Frontal cortex (tissue), 4 donors: ENCODE measurements at places on chromosomes 7 and 10. TPM values are rescaled to one million over a fixed set of nuclear protein-coding genes. Genes with fewer than 3 reads are reported as not detected.

- no peak for DNase-seq
Observed at GRCh38 chr10:80411267-80411668, 2.9 kb downstream of the PRXL2A start.

GRCh38 chr7:84548366-84549365 is 354.1 kb upstream of the SEMA3A start:
- no peak for DNase-seq

GRCh38 chr10:69499726-69500689 is 48.7 kb downstream of the TSPAN15 start:
- no peak for DNase-seq

TPST1 gene
- 104 TPM for total RNA-seq

DNA sequence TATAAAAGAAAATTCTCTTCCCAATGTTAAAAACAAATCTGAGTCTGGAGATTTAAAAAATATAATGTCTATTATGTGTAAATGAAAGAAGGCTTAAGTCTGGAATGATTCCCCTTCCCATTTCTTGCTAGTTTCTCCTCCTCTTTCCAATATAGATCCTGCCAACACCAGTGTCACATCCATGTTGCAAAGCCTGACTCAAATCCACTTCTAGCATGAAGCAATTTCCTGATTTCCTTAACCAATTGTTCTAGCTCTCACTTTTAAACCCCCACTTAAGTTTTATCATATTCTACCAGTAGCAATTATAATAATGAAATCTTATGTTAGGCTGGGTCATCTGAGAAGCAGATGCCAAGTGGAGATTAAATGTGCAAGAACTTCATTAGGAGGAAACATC is 100.1 kb upstream of the SEC61G start:
- DNase-seq: no peak

RAB19 gene
- not detected for total RNA-seq

GRCh38 chr7:128909625-128910568 is 612 bp downstream of the KCP start:
- DNase-seq: no peak

GRCh38 chr7:116354171-116354545 is 143.8 kb downstream of the TES start:
- no peak for DNase-seq

- no peak for DNase-seq
Observed at GRCh38 chr7:103130901-103131624, 17.8 kb downstream of the NAPEPLD start.

NUTM2D gene
- 6.9 TPM for total RNA-seq

GRCh38 chr10:44382131-44382858 is 2.6 kb downstream of the CXCL12 start:
- DNase-seq: no peak

DNA sequence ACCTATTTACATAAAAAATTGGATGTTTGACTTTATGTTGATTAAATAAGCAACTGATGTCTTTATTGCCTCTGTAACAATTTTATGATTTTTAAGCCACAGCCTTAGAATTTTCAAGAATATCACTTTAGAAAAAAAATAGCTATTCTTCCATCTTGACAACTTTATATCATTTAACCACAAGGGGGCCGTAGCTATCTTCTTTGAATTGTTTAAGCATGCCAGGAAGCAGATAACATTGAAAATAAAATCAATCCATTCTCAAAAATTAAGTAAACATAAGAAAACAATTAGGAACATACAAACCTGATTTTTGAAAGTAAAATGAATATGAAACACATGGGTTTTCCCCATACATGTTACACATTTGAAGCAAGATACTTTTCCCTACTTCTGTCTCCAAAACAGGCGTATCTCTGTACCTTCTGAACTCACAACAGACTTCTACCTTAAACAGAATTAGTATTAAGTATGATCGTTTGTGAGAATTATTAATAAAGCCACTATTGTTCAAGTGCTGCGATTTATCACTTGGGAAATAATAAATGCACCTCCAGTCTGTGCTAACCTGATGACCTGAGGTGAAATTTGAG is 209.0 kb downstream of the CACNA2D1 start:
- DNase-seq: no peak

DNA sequence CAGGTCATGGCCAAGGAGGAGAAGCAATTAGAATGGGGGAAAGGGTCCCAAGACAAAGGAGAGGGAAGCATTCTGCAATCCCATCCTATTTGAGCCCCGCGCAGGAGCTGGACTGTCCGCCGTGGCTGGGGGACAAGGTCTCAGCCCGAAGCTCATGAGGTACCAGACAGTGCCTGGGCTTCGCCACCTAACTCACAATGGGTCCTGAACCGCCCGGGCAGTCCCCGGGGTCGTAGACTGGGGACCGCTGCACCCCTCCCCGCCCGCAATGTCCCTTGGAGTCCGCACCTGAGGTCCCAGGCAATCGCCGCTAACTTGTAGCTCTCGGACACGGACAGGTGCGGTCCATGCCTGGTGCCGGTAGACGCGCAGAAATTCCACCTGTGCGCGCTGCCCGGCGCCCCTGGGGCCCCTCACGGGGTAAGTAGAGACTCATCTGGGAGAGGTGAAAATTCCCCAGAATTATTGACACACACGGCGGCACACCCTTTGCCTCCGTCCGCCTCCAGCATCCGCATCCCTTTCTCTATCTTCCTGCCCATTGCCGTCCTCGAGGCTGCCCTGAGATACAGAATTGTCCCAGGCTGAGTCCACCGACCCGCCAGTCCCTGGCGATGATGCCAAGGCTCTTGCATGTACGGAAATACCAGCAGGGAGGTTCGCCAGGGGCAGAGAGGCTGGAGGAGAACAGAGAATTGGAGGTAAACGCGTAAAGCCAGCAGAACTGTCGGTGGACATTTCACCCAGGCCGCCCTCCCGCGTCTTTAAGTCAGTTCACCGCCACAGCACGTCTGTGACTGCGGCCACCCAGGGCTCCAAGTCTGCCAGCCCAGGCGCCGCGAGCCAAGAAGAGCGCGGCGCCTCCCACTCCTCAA is 1.8 kb downstream of the CHRM2 start:
- no peak for DNase-seq

DNA sequence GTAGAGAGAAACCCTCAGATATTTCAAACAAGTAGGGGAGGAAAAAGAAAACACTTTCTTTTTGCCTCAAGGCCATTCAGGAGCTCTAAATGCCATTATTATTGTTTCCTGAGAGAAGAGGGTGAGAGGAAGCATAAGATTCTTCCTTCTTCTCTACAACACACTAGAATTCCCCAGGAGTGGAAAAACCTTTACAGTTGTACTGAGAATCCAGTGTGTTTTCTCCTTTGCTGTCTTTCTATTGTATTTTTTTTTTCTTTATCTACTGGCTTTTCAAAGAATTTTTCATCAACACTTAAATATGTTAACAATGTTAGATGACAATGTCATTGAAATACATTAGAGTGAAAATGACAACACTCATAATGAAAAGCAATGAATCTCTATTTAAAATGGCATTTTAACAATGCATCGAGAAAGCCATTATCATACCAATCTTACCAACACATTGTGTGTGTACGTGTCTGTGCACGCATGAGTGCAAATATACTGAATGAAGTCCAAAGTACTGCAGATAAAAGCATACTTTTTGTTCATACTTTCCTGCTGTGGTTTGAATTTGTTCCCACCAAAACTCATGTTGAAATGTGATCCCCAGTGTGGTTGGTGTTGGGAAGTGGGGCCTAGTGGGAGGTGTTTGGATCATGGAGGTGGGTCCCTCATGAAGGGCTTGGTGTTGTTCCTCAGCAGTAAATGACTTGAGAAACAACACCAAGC is 24.2 kb upstream of the MACC1 start:
- DNase-seq: no peak

HMX2 gene
- not detected for total RNA-seq

PKD2L1 gene
- not detected for total RNA-seq

ECHDC3 gene
- 1.6 TPM for total RNA-seq

GRCh38 chr7:116977172-116977571 is 23.9 kb downstream of the ST7 start:
- DNase-seq: no peak

SYNPO2L gene
- total RNA-seq: not detected

ZNF488 gene
- 0.41 TPM for total RNA-seq

GRCh38 chr10:10959666-10960065 is 58.0 kb upstream of the CELF2 start:
- DNase-seq: no peak

GRCh38 chr10:35384265-35384868 is 48.1 kb downstream of the CCNY start:
- no peak for DNase-seq

DBNL gene
- 48.1 TPM for total RNA-seq

GRCh38 chr10:118804262-118804773 is 49.5 kb upstream of the CACUL1 start:
- DNase-seq: no peak

DNA sequence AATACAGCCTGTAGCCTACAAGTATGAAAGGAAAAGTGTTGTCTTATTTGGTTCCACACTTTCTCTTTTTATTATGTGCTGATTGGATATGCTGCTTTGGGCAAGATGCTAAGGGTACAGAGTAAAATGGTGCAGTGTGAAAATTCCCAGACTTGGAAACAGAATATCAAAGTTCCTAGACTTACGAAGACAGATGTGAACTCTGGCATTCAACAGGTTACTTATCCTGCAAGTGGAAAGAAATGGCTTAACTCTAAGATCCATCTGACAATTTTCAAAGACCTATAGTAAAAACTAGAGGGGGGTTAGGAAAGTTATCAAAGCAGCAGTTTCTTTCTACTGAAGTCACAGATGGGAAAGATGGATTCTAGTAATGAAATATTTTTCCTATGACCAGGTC is 24.1 kb downstream of the CUTC start:
- no peak for DNase-seq
